ENCODE measurements at places on chromosomes 11 and 22.

- DNase-seq: no peak
These were observed 1.7 kb upstream of the PARVA start for GRCh38 chr11:12375720-12376119.

DNA sequence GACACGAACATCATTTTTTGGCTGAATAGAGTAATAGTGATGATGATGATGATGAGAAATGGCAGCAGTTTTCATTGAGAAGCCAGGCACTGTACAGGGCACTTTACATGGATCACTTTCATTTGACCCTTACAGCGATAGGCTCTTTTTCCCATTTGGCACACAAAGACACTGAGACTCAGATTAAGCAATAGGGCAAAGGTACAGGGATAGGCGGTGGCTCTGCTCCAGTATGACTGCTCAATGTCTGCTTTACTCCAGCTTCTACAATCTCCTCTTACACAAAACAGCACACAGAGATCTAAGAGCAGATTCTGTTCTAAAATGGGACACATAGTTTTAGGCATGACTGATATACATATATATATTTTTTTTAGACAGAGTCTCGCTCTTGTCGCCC lies 40.6 kb downstream of the MPPED2 start:
- DNase-seq: no peak

- DNase-seq: no peak
These were observed 113.5 kb downstream of the SOX6 start for GRCh38 chr11:16242806-16243205.

GRCh38 chr22:19117111-19117512 lies 5.1 kb downstream of the DGCR2 start:
- DNase-seq: no peak

DNA sequence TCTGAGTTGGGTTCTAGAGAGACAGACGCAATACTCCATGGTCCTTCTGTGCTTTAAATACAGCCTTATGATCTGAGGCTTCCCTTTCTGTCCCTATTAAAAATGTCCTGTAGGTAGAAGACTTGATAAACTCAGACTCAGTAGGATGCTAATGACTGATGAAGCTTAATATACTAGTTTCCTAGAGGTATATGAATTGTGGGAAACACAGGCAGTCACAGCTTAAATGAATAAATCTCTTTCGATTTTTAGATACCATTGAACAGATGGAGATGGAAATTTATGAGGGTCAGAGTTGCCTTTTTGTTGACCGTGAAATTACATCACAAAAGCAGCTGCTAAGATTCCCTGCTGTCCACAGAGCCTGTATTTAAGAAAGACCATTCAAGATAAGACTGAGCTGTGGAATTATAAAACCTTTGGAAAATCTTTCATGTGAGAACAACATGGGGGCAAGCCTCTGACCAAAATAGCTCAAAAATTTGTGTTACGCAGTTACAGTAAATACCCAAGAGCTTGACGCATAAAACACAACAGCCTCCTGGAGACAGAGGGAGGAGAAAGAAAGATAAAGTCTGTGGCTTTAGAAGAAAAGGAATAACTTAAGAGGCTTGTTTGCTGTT lies 172.3 kb downstream of the AASDHPPT start:
- DNase-seq: no peak

GRCh38 chr11:120900643-120901042 lies 123.3 kb upstream of the TBCEL start:
- no peak for DNase-seq

- DNase-seq: no peak
These were observed 20.5 kb upstream of the SYT12 start for GRCh38 chr11:67002297-67002913.

DNA sequence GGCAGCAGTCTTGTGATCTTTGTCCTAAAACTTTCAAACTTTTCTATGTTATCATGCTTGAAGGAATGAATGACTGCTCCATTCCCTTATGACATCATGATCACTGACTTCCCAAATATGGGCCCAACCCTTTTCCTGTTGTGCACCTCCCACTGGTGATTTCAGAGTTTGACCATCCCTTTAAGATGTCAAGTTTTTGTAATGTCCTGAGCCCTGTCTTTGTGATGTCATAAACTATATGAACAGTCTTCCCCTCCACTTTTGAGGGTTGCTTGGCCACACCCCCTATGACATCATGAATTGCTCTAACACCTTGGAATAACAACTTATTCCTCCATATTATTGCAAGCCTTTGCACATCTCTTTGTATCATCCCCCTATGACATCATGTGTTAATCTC lies 16.5 kb upstream of the NUCB2 start:
- no peak for DNase-seq

DNA sequence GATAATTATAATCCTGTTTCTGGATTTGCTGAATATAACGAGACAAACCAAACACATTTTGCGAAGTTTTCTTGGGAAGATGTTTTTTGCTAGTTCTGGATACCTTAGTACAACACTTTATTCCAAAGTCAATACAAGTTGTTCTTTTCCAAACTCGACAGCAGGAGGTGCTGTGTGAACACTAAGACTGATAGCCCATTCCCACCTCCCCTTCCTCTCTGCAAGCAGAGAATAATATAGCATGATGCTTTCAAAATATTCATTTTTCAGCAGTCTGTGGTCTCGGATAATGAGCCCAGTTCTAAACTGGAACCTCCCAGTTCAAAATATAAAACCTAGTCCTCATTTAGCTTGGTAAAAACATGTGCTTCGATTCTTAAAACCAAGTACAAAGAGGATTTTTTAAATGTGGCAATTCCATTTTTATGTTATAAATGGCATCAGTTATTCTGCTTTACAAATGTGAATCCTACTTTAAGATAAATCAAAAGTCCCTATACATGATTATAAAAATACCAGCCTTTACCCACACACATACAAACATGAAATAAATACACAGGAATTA lies 129.1 kb downstream of the DCDC1 start:
- no peak for DNase-seq

DNA sequence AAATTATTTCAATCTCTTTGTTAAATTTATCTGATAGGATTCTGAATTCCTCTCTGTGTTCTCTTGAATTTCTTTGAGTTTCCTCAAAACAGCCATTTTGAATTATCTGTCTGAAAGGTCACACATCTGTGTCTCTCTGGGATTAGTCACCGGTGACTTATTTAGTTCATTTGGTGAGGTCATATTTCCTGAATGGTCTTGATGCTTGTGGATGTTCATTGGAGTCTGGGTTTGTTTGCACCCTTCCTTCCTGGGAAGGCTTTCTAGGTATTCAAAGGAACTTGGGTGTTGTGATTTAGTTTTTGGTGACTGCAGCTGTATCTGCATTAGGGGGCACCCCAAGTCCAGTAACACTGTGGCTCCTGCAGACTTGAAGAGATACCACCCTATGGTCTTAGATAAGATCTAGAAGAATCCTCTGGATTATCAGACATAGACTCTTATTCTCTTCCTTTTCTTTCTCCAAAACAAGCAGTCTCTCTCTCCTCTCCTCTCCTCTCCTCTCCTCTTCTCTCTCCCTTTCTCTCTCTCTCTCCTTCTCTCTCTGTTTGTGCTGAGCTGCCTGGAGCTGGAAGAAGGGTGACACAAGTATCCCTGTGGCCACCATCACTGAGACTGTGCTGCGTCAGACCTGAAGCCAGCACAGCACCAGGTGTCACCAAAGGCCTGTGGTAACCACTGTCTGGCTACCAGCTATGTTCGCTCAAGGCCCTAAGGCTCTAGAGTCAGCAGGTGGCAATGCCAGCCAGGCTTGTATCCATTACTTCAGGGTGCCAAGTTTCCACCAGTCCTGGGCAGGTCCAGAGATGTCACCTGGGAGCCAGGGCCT lies 3.3 kb upstream of the HEPN1 start:
- no peak for DNase-seq

DNA sequence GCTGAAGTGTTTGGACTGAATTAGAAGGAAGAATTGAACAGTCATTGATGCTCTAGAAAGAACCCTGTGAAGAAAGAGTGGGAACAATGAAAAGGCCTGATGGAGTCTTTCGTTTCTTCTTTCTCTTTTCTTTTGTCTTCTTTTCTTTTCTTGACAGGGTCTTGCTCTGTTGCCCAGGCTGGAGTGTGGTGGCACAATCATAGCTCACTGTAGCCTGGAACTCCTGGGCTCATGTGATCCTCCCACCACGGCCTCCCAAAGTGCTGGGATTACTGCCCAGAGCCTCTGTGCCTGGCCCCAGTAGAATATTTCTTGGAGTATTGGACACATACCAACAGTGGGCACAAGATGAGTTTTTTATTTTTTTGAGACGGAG lies 1.1 kb downstream of the FEN1 start:
- no peak for DNase-seq

- no peak for DNase-seq
These were observed 86.3 kb upstream of the FAT3 start for GRCh38 chr11:92138296-92138695.

DNA sequence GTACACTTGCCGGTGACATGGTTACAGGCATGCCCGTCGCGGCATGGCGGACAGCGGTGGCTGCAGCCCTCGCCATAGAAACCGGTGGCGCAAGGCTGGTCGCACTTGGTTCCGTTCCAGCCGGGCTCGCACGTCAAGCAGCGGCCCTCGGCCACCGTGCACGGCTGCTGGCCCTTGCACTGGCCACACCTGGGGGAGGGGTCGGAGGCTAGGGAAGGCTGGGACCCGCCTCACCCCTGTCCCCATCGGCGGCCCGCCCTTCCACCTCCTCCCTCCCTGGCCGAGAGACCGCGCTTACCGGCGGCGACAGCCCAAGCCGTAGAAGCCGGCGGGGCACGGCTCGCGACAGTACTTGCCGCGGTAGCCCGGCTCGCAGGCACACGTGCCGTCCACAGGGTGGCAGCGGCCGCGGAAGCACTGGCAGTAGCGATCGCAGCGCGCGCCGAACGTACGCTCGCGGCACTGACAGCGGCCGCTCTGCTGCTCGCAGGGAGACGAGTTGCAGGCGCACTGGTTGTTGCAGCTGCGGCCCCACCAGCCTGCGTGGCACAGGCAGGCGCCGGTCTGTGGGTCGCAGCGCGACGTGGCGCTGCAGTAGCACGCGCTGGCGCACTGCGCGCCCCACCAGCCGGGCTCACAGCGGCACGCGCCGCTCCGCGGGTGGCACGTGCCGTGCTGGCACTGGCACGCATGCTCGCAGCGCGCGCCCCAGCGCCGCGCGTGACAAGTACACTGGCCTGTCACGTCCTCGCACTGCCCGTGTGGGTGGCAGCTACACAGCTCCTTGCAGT lies 6.7 kb downstream of the SCARF2 start:
- no peak for DNase-seq

GRCh38 chr11:2443406-2443805 lies 908 bp downstream of the TRPM5 start:
- no peak for DNase-seq

DNA sequence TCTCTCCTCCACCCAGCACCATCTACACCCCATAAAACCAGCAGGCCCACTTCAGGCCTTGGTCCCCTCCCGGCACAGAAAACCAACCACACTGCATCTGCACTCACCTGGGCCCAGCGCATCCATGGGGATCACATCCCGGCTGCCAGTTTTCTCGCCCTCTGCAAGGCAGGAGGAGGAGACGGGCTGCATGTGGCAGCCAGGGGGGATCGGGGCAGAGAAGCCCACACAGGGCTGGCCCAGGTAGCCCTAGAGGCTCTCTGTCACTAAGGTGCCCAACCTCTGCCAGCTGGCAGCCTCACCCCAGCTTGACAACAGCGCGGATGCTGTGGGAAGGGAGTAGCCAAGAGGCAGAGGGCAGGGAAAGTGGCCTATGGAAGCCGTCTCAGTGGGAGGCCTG lies 30.6 kb upstream of the TXNRD2 start:
- DNase-seq: no peak

GRCh38 chr22:19680287-19680881 lies 33.9 kb upstream of the SEPTIN5 start:
- DNase-seq: no peak

- no peak for DNase-seq
These were observed 98.9 kb upstream of the ISX start for GRCh38 chr22:34966980-34967565.

- no peak for DNase-seq
These were observed 12.6 kb upstream of the MS4A15 start for GRCh38 chr11:60744114-60744513.

DNA sequence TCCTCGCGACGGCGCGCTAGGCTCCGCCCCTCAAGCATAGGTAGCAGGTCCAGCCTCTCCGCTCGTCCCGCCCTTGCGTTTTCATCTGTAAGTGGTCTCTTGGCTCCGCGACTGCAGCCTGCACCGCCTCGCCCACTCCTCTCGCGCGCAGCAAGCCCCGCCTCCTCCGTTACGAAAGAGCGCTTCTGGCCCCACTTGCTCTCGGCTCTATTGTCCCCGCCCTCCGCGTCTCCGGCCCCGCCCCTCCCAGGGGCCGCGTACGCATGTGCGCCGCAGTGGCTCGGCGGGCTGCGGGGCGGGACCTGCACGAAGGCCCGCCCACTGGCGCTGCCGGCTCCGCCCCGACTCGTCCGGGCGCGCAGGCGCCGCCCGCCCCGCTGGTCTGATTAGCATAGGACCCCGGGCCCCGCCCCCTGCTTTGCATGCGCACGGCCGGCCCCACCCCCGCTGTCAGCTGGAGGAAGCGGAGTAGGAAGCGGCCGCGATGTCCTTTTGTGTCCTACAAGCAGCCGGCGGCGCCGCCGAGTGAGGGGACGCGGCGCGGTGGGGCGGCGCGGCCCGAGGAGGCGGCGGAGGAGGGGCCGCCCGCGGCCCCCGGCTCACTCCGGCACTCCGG lies at the start of gene ESRRA:
Gene ESRRA, plus strand, starts transcription at position 450 of the 616 bp plus-strand sequence. CDS start 1,656 bp downstream, outside the sequence.
- DNase-seq: peak; percentile 93

GRCh38 chr11:101864098-101864497 lies 50.7 kb upstream of the CEP126 start:
- DNase-seq: no peak

- DNase-seq: no peak
These were observed 12.7 kb upstream of the CD44 start for GRCh38 chr11:35126000-35126878.

- no peak for DNase-seq
These were observed 56.3 kb downstream of the LRRC74B start for GRCh38 chr22:21101877-21102638.

- no peak for DNase-seq
These were observed 82.1 kb upstream of the WNT11 start for GRCh38 chr11:76288166-76288980.

GRCh38 chr22:48153726-48154125 lies 1391.3 kb downstream of the TBC1D22A start:
- no peak for DNase-seq

DNA sequence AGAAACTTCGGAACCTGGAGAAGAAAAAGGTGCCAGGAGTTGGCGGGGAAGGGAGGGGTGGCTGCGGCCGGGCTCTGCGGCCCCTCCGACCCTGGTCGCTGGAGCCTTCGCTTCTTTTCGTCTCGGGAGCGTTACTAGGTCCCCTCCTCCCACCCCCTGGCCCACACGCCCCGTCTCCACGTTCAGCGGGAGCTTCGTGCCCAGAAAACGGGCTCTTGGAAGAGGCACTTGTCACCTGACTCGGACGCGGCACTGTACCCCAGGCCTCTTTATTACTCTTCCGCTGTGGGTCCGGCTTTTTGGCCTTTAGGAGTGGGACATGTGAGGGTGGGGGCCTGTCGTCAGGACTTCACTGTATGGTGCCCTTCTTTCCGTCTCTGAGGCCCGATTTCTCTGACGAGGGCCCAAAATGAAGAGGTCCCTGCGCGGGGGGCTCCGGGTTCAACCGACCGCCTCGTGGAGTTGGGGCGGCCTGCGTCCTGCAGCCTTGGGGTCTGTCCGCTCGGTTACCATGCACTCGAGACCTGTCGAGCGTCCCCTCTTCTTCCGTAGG lies 1.2 kb downstream of the CAPRIN1 start:
- DNase-seq: no peak

- peak; percentile 3 for DNase-seq
These were observed 438 bp downstream of the ZW10 start for GRCh38 chr11:113773092-113773415.

GRCh38 chr11:94504689-94505293 lies 7.5 kb upstream of the C11orf97 start:
- DNase-seq: no peak

All from GM04504 (cell line).